ENCODE measurements at places on chromosomes 1 and 21.

- no peak for DNase-seq
Measured at GRCh38 chr1:62438163-62438562, 1.3 kb downstream of the USP1 start.

DNA sequence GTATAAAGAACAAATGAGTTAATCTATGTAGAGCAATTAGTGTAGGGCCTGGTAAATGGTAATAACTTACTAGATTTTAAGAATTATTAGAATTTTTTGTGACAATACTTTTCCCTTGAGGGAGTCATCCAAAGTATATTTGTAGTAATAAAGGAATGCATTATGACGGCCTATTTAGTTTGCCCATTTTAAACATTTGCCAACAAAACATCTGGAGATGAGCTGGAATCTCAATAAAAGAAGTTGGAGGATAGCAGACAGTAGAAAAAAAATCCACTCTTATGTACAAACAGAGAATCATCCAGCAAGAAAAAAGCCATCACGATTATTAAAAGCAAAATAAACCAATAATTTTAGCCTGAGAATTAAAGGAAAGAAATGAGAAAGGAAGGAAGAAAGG lies 567.3 kb upstream of the ADAMTS5 start:
- DNase-seq = no peak

GRCh38 chr1:110877364-110877763 lies 4.4 kb downstream of the CD53 start:
- no peak for DNase-seq

DNA sequence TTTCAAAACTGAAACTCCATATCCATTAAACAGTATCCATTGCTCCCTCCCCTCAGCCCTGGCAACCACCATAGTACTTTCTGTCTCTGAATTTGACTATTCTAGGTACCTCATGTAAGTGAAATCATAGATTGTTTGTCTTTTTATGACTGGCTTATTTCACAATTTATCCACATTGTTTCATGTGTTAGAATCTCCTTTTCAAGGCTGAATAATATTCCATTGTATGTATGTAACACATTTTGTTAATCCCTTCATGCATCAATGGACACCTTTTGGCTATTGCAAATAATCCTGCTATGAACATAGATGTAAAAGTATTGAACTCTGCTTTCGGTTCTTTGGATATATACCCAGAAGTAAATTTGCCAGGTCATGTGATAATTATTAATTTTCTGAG lies 37.5 kb downstream of the AGO3 start:
- DNase-seq = no peak

- DNase-seq = no peak
Measured at GRCh38 chr21:31449921-31450535, 106.0 kb upstream of the TIAM1 start.

DNA sequence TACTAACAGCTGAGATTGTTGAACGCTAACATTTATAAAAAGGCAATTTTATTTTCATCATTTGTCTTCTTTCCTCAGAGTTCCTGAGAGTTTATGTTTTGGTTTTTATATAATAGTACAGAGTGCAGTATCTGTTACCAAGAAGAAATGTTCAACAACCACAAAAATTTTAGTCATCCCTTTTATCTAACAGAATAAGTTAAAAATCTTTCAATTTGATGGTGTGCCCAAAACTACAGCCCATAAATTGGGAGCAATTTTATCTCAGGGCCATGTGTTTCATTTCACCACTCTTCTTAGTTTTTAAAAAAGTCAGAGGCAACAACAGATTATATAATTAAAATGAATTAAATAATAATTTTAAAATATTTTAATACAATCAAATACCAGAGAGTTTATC lies 37.1 kb downstream of the NEXN start:
- no peak for DNase-seq

- no peak for DNase-seq
Measured at GRCh38 chr1:194830387-194830786, 1644.0 kb upstream of the B3GALT2 start.

DNA sequence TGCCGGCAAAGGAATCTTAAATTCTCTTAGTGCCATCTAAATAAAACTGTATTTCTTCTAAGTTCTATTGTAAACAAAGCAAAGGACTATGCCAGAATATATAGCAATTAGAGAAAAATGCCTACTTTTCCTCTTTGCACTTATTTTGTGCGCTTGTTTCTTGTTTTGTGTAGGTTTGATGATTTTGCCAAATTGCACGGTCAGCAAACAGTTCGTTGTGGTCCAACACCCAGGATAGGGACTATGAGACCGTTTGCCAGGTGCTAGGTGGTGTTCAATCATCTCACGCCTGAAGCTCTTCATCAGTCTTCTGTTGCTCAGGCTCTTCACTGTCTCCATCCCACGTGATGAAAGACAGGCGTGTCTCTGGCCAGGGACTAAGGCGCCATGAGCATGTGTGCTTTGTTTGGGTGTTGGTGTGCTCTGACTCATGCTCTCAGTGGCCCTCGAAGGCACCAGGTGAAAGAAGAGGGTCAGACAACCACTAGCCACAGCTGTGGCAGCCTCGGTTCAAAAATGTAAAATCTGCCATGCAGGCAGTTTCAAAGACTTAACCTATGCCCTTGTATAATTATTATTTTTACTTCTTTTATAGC lies 36.9 kb upstream of the KCNE1 start:
- no peak for DNase-seq

DNA sequence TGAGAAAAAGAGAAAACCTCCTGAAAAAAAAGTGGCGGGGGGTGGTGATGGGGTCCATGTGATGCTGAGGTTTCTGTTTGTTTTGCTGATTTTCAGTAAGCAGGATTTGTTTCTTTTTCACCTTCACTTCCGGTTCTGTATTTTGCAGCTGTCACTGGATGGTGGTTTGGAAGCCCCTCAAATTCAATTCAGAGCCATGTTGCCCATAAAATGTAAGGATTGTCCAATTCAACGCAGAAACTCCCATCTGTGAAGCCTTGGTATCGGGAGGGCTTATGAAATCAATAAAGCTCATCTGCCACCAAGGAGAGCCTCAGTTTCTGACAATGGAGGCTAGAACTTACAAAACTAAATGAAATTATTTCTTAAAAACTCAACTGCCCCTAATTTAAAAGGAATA lies 12.1 kb downstream of the CAPN8 start:
- no peak for DNase-seq

GRCh38 chr1:218538341-218538740 lies 193.2 kb downstream of the TGFB2 start:
- no peak for DNase-seq

DNA sequence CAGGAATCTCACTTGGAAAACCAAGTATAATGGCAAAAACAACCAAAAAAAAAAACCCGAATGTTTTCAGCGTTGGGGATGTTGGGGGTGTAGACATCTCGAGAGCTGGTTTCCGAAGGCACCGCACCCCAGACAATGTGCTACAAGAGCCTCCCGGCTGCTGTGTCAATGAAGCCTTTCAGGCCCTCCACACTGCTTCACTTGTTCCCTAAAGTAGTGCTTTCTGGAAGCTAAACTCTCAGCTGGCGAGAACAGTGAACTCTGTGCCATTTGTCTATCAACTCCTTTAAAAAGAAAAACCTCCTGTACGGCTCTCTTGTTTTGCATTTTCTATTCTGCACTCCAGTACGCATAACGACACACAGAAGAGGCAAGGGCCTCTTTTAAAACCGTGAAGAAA lies 32.5 kb downstream of the PLEKHO1 start:
- DNase-seq = no peak

DNA sequence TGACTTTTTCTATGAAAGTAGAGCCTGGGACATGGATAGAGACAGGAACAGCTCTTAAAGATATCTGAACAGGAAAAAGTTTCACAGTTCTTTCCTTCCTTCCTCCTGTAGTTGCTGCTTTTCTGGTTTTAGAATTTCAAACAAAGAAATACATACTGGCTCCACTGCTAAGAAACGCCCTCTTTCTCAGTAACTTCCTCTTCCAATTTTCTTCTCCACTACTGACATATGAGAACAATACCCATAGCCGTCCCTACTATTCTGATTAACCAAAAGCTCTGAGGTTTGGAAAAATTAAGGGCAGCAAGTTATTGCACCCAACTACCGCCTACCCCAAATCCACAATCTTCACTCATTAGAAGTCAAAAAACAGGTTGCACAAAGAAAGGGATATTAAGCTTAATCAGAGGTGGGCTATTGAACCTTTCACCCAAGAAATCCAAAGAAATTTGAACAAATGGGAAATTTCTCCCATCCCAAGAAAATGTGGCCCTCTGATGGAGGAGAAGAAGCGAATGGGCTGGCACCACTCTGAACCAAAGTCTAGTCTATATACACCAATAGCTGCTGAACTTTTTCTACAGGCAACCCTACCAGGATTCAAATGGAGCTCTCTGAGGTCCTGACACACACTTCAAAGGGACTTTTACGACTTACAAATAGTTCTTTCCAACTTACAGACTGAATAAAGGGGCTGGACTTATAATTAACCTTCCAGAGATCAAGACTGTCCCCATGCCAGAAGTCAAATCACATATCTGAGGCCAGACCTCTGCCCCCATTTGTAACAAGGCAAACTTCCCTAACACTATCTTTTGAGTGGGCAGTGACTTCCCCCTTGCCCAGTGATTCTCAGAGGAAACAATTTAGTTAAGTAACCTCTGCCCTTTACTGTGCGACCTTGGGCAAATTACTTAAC lies 1.7 kb downstream of the WASF2 start:
- DNase-seq = no peak
